ENCODE measurements at places on chromosomes 5 and 9.

DNA sequence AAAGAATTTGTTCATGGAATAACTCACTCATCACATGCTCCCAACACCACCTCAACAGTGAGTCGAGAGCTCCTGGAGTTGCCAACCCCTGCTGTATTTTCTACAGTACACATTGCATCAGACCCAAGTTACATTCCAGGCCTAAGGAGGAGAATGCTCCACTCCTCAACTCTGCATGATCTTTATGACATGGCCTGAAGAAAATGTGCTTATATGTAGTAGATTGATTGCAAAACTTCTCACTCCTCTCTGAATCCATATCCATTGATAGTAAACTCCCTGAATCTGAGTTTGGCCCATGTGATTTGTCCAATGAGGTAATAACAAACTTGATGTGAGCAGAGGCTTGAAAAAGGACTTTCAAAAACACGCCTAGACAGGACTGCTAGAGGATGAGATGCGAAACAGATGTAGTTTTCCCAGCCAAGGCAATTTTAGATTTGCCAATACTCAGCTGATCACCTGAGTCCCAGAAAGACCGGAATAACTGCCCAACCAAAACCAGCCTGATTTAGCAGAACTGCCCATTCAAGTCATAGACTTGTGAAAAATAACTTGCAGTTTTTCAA is 29.0 kb upstream of the PAPPA start:
- no peak for DNase-seq

GRCh38 chr5:126417178-126417577 is 6.0 kb upstream of the GRAMD2B start:
- no peak for DNase-seq

DNA sequence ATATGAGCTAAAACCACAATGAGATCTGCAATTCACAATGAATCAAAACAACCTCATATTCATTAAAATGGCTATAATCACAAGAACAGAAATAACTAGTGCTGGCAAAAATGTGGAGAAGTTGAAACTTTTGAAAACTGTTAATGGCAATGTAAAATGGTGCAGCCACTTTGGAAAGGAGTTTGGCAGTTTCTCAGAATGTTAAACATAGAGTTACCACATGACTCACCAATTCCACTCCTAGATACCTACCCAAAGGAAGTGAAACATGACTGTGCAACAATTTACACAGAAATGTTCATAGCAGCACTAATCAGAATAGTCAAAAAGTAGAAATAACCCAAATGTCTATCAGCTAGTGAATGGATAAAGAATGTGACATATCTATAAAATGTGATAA is 862.2 kb downstream of the DTWD2 start:
- no peak for DNase-seq

DNA sequence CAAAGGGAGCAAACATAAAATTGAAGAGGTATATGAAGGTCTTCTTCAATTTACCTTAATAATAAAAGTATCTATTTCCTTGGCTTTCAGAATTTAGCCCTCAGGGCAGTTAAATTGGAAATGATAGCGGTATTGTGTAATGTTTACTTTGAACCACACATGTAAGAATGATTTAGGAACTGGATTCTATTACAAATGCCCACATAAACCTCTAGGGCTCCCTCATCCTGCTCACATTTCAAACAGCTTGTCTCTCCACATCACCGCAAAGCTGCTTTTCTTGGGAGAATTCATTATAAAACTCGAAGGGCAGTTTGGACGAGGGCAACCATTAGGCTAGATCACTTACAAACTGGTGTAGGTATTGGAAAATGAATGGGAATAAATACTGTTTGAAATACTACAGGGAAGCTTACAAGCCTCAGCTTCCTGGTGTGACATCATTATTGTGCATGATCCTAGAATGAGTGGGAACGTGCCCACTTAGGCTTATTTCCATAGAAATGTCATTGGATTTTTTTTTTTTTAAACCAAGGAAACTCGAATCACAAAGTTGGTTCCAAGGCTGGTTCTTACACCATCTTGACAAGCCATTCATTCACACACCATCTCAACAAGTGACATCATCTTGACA is 47.3 kb downstream of the MTRR start:
- DNase-seq, result no peak

DNA sequence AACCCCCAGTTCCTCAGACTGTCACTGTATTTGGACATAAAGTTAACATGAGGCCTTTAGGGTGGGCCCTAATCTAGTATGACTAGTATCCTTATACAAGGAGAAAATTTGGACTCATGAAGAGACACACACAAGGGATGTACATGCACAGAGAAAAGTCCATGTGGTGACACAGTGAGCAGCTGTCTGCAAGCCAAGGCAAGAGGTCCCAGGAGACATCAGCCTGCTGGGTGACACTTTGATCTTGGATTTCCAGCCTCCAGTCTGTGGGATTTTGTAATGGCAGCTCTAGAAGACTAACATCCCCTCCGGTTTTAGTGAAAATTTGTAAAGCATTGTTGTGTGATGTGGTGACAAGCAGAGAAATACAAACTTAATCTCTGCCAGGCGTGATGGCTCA is 66.1 kb downstream of the RAI14 start:
- DNase-seq, result no peak

DNA sequence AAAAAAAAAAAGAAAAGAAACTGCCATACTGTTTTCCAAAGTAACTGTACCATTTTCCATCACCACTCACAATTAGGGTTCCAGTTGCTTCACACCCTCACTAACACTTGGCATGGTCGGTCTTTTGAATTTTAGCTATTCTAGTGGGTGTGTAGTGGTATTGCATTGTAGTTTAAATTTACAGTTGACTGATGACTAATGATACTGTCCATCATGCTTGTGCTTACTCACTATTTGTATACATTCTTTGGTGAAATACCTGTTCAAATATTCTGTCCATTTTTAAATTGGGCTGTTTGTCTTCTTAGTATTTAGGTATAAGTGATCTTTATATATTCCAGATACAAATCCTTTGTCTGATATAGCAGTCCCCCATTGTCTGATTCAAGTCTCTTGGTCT is 36.2 kb upstream of the ZNF169 start:
- DNase-seq, result no peak

- DNase-seq, result no peak
These were observed 112.2 kb downstream of the MARCHF11 start for GRCh38 chr5:16067415-16067814.

DNA sequence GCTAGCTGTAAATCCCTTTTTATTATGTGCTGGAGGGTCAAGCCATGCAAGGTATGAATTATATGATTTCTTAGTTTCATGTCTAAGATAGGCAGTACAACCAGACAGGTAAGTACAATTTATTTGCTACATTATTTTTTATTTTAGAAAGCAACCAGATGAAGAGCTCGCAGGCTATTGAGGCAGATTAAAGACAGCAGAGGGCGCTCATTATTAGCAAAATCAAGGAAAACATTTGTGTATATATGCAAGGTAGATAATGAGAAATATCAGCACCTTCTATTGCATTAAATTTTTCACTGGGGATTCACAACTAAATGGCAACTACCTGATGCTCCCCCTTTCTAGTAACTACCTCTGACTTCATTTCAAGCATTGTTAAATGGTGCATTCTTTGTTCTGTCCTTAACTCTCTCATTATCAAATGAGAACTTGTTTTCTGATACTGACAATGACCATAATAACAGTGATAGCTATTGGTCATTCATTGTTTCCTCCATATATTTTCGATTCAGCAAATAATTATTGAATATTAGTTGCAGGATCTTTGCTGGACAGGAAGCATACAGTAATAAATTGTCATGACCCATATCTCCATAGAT is 8.6 kb downstream of the SCGB3A2 start:
- DNase-seq, result no peak

GRCh38 chr5:60209146-60209840 is 315.8 kb upstream of the PDE4D start:
- DNase-seq, result no peak

DNA sequence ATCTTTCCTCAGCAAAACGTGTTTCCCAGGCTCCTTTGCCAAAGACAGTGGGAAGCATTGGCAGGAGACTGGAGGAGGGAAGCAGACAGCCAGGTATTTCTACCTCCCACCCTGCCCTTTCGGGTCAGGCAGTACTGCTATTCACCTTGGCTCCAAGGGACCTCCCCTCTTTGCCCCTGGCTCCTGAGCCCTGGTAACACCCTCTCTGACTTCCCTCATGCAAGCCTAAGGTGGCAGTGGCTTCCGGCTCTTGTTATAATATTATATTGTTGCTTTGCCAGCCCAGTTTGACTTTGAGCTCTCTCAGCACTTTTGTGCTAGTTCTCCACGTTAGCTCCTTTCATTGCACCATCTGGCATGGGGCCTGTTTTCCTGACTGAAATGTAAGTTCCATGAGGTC is 81.6 kb upstream of the IFNK start:
- DNase-seq, result no peak

DNA sequence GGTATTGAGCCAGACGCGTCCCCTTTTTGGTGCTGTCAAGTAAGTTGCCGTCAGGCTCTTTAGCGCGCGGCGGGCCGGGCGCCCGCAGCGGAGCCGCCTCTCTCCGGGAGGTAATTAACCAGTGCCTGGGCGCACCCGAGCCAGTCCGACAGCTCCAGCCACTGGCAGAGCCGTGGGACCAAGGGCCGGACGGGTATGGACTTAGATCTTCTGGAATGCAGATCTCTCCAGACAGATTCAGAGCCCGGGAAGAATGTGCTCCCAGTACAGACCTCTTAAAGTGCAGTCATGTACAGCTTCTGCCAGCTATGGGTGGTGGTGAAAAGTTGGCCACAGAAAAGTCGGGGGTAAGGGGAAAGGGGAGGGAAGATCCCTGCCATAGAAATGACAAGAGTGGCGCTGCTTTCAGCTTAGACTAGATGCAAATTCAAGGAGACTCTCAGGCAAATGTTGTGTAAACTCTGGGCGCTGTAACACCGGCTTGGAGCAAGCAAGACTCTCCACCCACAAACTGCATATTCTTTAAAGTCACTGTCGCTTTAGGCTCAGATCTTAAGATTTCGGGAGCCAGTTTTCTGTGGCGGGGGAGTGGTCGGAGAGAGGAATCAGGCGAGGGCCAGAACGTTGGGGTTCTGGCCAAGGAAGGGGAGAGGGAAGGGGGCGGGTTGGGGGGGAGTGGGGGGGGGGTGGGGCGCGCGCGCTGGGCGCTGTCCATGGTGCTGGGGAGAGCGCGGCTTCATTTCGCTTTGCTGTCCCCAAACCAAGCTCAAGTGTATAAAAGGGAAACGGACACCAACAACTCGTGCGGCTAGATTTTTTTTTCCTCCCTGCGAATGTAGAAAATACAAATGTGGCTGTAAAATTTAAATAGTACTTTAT is 29.2 kb downstream of the NR2F1 start:
- no peak for DNase-seq

GRCh38 chr5:11617080-11617479 is 287.2 kb downstream of the CTNND2 start:
- no peak for DNase-seq

- no peak for DNase-seq
These were observed 17.3 kb upstream of the FAM240B start for GRCh38 chr9:38737246-38737645.

DNA sequence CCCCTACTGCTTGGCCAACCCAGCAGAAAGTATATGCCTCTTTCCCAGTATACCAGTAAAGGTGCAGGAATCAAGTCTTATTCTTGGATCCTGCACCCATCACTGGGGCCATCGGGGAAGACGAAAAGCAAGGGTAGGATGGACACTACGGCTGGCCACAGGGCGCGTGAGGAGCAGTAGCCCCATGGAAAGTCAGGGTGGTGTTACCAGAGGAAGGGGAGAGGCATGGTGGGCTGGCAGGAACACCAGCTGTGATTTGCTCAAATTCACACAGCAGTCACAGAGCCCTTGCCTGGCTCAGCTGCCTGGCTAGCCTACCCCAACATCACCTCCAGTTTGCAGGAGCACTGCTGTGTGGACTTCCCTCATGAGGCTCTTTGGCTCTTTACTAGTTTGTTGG is 34.5 kb upstream of the SAP30L start:
- no peak for DNase-seq

DNA sequence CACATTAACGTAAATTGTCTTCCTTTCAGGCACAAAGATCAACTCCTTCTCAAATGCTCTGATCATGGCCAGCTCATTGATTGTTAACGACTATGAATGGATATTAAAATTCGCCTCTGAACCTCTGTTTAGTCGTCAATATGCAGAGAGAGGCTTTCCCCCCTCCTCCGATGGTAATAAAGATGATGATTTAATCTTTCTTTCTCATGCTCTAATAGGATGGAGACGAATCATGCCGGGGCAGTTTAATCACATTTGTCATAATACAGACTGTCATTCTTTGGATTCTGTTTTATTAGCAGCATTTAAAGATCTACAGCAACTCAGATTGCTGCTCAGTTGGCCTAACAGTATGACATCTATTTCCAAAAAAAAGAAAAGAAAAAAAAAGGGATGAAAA is 132.9 kb downstream of the SREK1 start:
- DNase-seq, result no peak

- no peak for DNase-seq
These were observed 15.8 kb downstream of the ERGIC1 start for GRCh38 chr5:172849606-172850453.

GRCh38 chr5:27437594-27438200 is 399.3 kb upstream of the CDH9 start:
- no peak for DNase-seq

DNA sequence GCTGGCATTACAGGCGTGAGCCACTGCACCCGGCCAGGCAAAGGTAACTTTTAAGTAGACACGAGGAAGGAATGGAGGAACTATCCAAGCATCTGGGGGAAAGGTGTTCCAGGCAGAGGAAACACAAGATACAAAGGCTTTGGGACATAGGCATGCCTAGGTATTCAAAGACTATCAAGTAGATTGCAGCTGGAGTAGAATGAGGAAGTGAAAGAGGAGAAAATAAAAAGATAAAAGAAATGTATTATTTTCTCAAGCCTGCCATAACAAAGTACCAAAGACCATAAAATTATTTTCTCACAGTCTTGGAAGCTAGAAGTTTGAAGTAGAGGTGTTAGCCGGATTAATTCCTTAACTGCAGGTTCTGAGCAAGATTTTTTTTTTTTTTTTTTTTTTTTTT is 39.9 kb upstream of the GRIN3A start:
- DNase-seq, result no peak

DNA sequence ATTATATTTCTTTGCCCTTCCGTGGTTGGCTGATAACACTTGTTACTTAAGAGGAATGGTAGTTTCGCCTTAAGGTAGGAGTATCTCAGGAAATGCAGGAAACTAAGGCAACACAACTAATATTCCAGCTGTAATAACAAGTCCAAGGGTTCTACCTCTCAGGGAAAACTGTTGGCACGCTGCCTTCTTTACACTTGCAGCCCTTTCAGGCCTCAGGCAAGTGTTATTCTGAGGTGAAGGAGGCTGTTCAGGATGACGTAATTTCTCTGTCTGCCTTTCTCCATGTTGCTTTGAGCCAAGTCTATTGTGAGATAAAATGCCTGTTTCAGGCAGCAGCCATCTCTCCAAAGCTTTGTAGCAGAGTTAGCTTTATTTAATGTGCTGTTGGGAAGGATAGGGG is 38.0 kb downstream of the VCAN start:
- no peak for DNase-seq

DNA sequence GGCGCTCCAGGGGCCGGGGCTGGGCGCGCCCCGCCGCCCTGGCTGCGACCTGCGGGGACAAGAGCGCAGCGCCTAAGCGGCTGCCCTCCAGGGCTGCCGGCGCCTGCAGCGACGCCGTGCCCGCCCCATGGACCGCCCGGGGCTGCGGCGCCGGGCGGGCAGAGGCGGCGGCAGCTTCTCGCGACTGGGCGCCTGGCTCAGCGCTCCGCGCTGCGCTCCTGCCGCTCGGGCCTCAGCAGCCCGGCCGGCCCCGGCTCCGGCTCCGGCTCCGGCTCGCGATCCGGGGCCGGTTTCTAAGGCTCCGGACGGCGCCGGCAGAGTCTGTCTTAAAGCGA is at the start of gene PITX1:
TSS of gene PITX1 (minus strand) at position 328 of the 335 bp plus-strand sequence. CDS start 347 bp downstream, outside the sequence.
- DNase-seq, result no peak

- DNase-seq, result no peak
These were observed 9.7 kb downstream of the SLC30A5 start for GRCh38 chr5:69103521-69103920.
